Left ventricle myocardium superior (tissue), 1 donor: ENCODE measurements at places on chromosomes 3 and 15. TPM values are rescaled to one million over a fixed set of nuclear protein-coding genes. Genes with fewer than 3 reads are reported as not detected.
A peak's percentile ranks its signal among the peaks of the same experiment; 100 is the strongest.

- no peak for DNase-seq
These were observed 197.6 kb upstream of the CFAP20DC start for GRCh38 chr3:59247402-59247841.

- no peak for DNase-seq
These were observed 713.5 kb downstream of the PDCD6IP start for GRCh38 chr3:34511891-34512290.

- peak; percentile 90 for DNase-seq
These were observed at the start of gene CCDC71 for GRCh38 chr3:49165771-49166751. Gene CCDC71 (minus strand): TSS chr3:49166331. CDS start chr3:49164208, 2,123 bp downstream.

DNA sequence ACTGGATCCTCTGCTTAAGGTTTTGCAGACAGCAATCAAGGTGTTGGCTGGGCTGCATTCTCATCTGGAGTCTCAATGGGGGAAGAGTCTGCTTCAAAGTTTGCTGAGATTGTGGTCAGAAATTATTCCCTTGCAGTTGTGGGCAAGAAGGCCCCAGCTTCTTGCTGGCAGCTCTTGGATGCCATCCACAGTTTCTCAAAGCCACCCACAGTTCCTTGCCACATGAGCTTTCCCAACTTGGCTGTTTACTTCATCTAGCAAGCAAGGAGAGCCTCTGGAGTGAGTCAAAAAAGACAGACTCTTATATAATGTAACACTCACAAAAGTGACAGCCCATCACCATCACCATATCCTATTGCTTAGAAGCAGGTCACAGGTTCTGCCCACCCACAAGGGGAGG lies 62.1 kb upstream of the ABHD2 start:
- DNase-seq, result no peak

LDHAL6B gene
- not detected for total RNA-seq
